ENCODE measurements at places on chromosomes 13 and 19.

GRCh38 chr13:69008499-69008898 is 1099.1 kb upstream of the ATXN8OS start:
- no peak for DNase-seq

GRCh38 chr19:20151617-20152145 is 15.3 kb upstream of the ZNF486 start:
- no peak for DNase-seq

DNA sequence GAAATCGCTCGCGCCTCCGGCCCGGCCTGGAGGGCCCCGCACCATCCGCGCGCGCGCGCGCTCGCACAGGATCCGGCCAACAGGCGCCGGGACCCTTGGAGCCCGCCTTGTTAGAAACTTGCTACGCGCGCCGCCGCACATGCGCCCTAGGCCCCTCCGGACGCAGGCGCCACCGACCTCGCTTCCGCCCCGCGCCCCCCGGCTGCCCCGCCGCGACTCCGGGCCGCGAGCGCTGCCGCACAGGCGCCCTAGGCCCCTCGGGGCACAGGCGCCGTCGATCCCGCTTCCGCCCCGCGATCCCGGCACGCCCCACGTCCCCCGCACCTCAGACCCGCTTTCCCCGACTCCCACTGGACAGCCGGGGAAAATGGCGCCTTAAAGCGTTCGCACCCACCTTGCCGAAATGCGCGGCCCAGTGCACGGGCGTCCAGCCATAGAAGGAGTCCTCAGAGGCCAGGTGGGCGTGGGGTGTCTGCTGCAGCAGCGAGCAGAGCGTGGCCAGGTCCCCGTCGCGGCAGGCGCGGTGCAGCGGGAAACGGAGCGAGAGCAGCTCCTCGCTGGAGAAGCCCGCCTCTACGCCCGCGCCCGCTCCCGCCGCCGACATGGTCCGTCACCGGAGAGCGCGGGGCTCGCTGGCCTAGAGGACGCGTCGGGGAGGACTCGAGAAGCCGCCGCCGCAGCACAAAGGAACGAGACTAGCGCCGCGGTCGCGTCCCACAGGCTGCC is 375 bp downstream of the ANKRD10 start:
- DNase-seq: peak; percentile 64

- no peak for DNase-seq
Measured at GRCh38 chr19:41172297-41173164, 20.5 kb upstream of the CYP2S1 start.

DNA sequence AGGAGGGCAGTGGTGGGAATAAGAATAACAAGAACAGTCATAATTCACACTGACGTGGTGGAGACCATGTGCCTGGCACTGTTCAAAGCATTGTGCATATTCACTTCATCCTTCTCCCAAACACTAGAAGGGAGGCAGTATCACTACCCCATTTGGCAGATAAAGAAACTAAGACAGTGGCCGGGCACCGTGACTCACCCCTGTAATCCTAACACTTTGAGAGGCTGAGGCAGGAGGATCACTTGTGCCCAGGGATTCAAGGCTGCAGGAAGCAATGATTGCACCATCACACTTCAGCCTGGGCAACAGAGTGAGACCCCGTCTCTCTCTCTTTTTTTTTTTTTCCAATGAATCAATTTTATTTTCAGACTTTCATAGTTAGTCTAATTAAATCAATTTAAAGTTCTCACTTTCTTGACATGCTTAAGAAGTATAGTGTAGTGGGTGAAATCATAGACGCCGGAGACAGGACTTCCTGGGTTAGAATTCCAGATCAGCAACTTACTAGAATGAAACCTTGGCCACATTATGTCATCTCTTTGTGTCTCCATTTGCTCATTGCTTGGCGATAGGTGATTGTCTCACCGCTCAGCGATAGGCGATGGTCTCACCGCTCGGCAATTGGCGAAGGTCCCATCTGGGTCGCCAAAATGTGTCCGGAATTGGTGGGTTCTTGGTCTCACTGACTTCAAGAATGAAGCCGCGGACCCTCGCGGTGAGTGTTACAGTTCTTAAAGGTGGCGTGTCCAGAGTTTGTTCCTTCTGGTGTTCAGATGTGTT is 5.3 kb upstream of the ATG4D start:
- no peak for DNase-seq
